Transverse colon (tissue), 4 donors: ENCODE measurements at places on chromosomes 2 and 18. TPM values are rescaled to one million over a fixed set of nuclear protein-coding genes. Genes with fewer than 3 reads are reported as not detected.

Gene EXOC6B
- total RNA-seq, result 58.4 TPM

Gene CCDC85A
- total RNA-seq, result 0.20 TPM

Gene CROCC2
- total RNA-seq, result not detected

Gene GPR75
- 2.5 TPM for total RNA-seq

Gene PSD4
- 48.2 TPM for total RNA-seq

Gene GAD1
- not detected for total RNA-seq

Gene GAL3ST2
- total RNA-seq, result 50.8 TPM

Gene NFATC1
- total RNA-seq, result 19.1 TPM

Gene SPR
- total RNA-seq, result 98.7 TPM

Gene NEURL3
- not detected for total RNA-seq

Gene SKOR2
- not detected for total RNA-seq

Gene AQP12B
- 0.55 TPM for total RNA-seq
